Amygdala (tissue), 56 donors: ENCODE measurements at places on chromosomes 4 and X.

DNA sequence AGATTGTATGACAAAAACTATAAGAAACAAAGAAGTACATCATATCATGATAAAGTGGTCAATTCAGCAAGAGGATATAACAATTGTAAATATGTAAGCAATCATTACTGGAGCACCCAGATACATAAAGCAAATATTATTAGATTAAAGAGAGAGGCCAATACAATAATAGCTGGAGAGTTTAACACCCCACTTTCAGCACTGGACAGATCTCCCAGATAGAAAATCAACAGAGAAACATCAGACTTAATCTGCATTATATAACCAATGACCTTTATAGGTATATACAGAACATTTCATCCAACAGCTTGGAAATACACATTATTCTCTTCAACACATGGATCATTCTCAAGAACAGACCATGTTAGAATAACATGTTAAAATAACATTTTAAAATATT is 128.4 kb downstream of the SPOCK3 start:
- no peak for DNase-seq

GRCh38 chr4:138797646-138798045 is 217.9 kb upstream of the NOCT start:
- DNase-seq, result no peak

DNA sequence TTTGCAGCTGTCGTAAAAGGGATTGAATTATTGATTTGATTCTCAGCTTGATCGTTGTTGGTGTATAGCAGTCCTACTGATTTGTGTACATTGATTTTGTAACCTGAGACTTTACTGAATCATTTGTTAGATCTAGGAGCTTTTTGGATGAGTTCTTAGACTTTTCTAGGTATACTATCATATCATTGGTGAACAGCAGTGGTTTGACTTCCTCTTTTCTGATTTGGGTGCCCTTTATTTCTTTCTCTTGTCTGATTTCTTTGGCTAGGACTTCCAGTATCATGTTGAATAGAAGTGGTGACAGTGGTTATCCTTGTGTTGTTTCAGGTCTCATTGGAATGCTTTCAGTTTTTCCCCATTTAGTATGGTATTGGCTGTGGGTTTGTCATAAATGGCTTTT is 8.4 kb downstream of the APOOL start:
- DNase-seq, result no peak

GRCh38 chrX:85140964-85141363 is 102.6 kb downstream of the SATL1 start:
- no peak for DNase-seq

DNA sequence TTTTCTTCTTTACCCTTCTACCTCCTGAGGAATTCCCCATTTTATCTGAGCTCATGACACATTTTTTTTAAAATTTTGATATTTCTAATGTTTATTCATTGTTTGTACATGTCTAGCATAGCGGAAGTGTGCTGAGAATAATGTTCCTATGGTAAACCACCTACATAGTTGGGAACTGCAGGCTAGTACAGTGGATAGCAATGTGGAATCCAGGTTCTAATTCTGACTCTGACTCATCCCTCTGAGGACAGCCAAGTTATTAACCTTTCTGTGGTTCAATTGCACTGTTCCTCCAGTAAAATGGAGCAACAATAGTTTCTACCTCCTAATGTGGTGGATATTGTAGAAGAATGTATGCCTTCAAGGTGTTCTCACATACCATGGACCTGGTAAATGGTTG is 20.6 kb upstream of the APELA start:
- DNase-seq, result no peak

DNA sequence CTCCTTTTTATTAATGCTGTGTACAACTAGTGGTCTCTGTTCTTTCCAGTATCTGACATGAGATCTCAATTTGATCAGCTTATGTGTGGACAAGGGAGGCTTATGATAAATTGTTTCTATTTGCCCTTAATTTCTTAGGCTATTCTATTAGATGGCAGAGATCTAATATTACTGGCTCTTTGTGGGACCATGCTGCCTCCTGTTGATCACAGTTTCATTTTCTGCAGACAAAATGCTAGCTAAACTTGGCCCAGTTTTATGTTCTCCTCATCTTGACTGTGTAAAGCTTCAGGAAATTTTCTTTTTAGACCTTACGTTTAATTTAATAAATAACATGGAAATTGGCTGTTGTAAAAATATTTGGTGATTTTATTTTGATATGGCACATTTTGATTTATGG is 627.1 kb upstream of the AADAT start:
- DNase-seq, result no peak

DNA sequence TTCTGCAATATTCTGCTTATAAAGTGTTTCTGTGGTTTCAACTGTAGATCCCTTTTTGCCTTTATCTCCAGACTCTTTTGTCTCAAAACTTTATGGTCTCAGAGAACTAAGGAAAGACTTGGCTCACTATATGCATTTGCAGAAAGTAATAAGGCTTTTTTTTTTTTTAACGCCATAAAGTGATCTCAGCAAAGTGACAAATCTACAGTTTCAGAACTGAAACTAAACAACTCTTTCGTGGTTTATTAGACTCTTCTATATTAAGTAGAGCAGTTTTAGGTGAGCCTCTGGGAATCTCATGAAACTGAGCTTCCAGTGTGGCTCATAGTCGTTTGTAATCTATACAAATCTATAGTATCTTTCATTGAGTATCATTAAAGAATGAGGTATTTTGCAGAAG is 15.3 kb downstream of the ATP7A start:
- no peak for DNase-seq

DNA sequence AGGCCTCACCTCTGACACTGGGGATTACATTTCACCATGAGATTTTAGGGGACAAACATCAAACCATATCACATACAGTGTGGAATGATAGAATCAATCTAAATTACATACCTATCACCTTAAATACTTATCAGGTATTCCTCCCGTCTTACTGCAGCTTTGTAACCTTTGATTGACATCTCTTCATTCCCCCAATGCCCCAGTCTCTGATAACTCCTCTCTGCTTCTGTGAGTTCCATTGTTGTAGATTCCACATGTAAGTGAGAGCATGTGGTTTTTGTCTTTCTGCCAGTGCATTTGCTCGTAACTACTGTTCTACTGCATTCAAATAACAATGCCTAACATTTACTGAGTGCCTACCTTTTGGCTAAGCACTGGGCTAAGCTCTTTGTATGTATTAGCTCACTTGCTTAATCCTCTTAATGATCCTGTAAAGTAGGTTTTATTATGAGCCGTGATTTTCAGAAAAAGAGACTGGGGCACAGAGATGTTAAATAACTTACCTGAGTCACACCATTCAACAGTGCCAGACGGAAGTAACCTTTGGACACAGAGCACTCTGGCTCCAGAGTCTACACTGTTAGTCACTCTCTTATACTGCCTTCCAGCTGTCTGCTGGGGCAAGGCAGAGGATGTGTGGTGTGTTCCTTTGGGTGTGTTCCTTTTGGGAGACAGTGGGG is 63.7 kb upstream of the ESX1 start:
- DNase-seq, result no peak

DNA sequence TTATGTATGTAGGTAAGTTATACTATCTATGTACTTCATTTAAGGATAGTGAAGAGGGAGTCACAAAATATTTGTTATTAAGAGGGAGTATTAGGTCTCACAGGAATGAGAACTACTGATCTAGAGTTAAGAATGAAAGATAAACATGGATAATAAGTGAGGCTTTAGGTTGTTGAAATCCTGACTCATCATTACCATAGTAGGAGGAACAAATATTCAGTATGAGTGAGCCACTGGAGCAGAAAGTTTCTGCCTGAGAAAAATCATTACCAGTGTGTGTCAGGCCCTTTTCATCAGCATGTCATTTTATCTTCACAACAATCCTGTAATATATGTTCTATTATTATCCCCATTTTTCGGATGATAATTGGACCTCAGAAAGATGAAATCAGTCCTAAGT is 27.2 kb upstream of the IGSF1 start:
- no peak for DNase-seq

DNA sequence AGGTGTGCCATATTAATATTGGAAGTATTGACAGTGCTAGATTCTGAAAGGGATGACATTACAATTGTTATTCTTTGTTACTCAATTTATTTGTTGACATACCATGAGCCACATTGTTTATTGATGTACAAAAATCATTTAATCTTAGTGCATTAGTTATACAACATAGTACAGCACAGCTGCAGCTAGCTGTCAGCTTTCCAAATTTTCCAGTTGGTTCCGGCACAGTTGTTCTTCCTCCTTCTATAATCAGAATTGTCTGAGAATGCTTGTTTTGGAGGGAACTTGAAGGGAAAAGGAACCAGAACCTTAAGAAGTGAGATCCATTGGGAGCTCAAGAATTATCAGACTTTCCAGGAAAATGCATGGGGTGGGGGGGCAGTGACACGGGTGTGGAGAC is 281.4 kb downstream of the ZIC3 start:
- no peak for DNase-seq

- DNase-seq, result no peak
Observed at GRCh38 chr4:140090215-140090731, 63.7 kb downstream of the MAML3 start.

- no peak for DNase-seq
Observed at GRCh38 chr4:110865611-110866259, 242.9 kb upstream of the PITX2 start.

DNA sequence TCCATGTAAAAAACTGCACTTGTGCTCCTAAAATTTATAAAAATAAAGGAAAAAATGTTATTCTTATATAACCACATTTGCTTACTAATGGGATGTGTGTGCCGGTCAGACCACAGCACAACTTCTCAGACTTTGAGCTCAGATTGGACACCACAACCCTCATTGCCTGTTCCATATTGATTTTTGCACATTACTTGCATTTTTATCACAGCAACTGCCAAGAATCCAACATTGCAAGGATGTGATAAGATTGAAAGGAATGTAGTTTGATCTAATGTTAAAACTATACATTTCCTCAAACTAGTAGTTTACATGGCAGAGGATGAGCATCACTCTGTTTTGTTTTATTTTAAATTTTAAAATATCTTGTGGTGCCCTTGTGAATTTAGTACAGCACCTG is 227.8 kb downstream of the KDR start:
- DNase-seq, result no peak

DNA sequence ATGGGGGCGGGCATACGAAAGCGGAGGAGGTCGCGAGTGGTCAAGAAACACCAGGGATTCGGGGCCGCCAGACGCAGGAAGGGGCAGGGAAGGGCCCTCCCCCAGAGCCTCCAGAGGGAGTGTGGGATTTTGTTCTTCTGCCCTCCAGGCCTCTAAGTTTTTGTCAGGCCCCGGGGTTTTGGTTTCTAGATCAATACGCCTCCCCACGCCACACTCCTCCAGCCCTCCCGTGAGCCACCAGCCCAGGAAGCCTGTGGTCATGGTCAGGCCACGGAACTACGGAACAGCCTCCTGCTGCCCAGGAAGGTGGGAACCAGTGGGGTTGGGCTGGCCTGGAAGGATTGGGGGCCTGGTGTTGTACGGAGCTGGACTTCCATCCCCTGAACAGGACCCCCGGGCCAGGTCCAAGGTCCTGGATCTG is 38.4 kb downstream of the CPLX1 start:
- DNase-seq, result no peak
